ENCODE measurements at places on chromosomes 2 and 18.

DNA sequence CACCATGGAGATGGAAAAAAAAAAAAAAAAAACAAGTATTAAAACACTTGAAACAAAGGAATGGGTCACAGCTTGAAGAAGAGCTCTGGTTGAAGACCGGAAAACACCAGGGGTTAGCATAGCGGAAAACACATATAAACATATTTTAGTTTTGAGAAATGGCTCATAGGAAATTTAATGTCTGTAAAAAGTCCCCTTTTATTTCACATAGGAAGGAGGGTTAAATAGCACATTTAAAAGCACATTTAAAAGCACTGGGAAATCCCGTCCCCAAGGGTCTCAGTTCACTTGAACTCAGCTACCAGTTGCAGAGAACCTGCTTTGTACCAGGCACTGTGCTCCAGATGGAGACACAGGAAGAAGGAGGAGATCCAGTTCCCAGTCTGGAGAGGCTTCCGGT is 65.5 kb downstream of the KCNE4 start:
- no peak for DNase-seq

DNA sequence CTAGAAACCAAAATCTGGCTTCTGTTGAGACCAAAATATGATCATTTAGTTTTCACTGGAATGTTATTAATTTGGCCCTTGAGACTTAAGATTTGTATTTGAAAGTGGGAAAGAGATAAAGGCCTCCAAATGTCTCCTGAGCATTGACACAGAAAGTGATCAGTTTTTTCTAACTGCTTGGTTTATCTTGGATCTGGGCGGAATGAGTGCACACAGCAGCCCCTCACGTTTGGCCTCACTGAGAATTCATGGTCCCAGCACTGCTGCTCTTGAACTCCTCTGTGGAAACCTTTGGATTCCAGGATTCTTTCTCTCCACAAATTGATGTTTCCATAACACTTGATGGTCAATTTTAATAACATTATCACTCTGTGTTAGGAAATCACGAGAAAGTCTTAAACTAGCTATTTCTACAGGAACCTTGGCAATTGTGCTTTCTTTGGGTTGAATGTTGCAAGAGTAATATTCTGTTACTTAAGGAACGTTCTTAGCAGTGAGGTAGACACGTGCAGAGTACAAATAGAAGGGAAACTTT is 180.3 kb upstream of the BCL2L11 start:
- no peak for DNase-seq

DNA sequence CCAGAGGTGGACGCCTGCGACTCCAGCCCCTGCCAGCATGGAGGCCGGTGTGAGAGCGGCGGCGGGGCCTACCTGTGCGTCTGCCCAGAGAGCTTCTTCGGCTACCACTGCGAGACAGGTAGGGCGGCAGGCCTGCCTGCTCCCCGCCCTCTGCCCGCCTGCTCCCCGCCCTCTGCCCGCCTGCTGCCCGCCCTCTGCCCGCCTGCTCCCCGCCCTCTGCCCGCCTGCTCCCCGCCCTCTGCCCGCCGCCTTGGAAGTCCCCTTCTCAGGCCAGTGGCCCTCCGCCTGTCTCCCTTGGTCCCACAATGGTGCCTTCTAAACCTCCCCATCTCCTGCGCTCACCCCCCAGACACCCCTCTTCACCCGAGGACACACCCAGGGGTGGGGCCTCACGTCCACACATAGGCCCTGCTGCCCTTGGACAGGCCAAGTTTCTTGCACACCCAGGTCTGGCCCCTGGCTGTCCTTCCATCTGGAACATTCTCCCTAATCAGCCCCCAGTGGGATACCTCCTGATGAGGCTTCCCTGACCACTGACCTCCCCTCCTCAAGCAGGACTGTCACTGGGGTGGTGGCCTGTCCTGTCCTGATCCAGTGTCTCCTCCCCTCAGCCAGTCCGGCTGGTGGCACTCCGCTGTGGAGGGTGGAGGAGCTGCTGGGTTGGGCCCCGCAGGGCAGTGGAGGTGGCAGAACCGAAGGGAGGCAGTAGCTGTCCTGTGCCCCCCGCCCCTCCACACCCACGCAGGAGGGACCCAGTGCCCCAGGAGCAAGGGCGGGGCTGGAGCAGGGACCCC is 37.9 kb downstream of the MTERF4 start:
- DNase-seq, result peak; percentile 13

DNA sequence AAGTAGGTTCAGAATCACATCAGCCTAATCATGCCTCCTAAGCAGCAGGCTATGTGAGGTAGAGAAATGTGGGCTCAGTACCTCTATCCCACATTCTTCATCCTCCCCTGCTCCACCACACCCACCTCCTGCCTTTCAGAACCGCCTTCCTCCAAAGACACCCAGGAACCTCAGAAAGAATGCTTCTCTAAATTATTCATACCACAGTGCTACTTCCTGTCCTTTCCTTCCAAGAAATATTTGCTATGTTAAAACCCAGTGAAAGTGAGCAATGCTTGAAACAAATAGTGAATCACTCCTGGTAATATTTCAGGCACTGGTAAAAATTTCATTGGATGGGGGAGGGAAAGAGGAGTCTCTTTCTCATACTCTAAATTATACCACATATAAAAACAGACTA is 24.0 kb upstream of the CREB1 start:
- no peak for DNase-seq

- DNase-seq, result no peak
Observed at GRCh38 chr2:228507870-228508269, 326.4 kb upstream of the SPHKAP start.

GRCh38 chr2:205361272-205361671 is 321.0 kb upstream of the NRP2 start:
- DNase-seq, result no peak

GRCh38 chr18:4704781-4705180 is 249.7 kb upstream of the DLGAP1 start:
- no peak for DNase-seq

- no peak for DNase-seq
Observed at GRCh38 chr2:48424866-48425265, 105.1 kb upstream of the STON1 start.
